ENCODE measurements at places on chromosomes 4 and X. TPM values are rescaled to one million over a fixed set of nuclear protein-coding genes. Genes with fewer than 3 reads are reported as not detected.

The BRS3 gene
- not detected for total RNA-seq

The TMSB15B gene
- total RNA-seq = 7.2 TPM

The SOX3 gene
- not detected for total RNA-seq

The LSM6 gene
- 16.1 TPM for total RNA-seq

The SLC6A14 gene
- total RNA-seq = 6.7 TPM

The SPACA5 gene
- total RNA-seq = not detected

The STOX2 gene
- total RNA-seq = 4.5 TPM

The EDA gene
- 0.85 TPM for total RNA-seq

The MUC7 gene
- not detected for total RNA-seq

The USP51 gene
- total RNA-seq = 0.24 TPM

The ARR3 gene
- not detected for total RNA-seq

The USP26 gene
- not detected for total RNA-seq

The C4orf36 gene
- total RNA-seq = 1.3 TPM

The FAM9B gene
- total RNA-seq = not detected

The MFAP3L gene
- total RNA-seq = 3.9 TPM

The KLF8 gene
- 3.8 TPM for total RNA-seq
